ENCODE measurements at places on chromosomes 2 and 18.
A peak's percentile ranks its signal among the peaks of the same experiment; 100 is the strongest.

GRCh38 chr2:47272031-47272864 is 117.1 kb upstream of the STPG4 start:
- peak; percentile 74 for DNase-seq

DNA sequence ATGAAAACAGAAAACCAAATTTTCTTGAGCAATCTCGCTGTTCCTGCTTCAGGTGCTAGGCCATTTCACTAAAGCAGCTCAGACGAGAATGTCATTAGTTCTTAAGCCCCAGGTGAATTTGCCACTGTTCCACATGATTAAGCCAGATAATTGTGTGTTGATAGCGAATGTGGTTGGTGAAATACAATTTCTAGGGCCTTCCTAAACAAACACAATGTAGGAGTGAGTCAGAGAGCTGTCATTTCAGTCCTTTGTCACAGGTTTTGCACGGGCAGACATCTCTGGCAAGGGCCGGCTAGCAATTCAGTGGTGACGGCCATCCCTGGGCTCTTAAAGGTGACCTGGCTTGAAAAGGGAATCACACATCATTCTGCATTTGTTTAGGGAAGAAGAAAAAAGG is 170.7 kb downstream of the TMEM182 start:
- no peak for DNase-seq

DNA sequence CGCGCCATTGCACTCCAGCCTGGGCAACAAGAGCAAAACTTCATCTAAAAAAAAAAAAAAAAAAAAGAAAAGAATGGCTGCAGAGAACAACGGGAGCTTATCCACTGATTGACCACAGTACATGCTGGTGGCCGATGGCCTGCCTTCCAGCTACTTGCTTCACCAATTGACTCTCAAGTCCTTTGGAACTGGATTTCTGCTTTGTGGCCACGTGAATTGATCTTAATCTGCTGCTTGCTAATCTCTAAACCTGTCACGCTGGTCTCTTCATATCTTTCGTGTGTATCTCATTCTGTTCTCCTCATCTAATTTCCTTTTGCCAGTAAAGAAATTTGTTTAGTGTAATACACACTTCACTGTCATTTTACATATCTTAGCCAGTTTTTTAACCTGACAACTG is 512.5 kb upstream of the CNTNAP5 start:
- no peak for DNase-seq

GRCh38 chr18:74388227-74388626 is 68.9 kb downstream of the DIPK1C start:
- DNase-seq, result no peak

GRCh38 chr2:162688403-162688802 is 150.2 kb downstream of the KCNH7 start:
- DNase-seq, result no peak

GRCh38 chr2:134131681-134132489 is 122.0 kb upstream of the MGAT5 start:
- DNase-seq, result no peak

DNA sequence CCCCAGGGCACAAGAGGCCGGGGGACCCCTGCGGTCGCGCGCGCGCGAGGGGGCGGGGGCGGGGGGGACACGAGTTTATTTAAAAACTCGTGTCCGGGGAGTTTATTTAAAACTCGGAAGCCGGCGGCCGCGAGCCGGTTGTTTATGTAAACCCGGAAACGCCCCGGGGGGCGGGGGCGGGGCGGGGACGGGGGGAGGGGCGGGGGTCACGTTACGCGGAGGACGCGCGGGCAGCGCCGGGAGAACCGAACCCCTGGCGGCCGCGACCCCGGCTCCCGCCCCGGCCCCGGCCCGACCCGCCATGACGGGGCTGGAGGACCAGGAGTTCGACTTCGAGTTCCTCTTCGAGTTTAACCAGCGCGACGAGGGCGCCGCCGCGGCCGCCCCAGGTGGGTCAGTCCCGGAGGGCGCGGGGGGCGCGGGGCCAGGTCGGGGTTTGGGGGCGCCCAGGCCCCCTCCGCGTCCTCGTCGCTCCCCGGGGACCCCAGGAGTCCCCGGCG is 4.4 kb downstream of the NFATC1 start:
- no peak for DNase-seq

- DNase-seq, result no peak
These were observed at the start of gene FSHR for GRCh38 chr2:49154140-49154539. Gene FSHR, minus strand, starts transcription at chr2:49154515. Its CDS starts 98 bp downstream, at chr2:49154417.

- DNase-seq, result no peak
These were observed 52.2 kb downstream of the VAPA start for GRCh38 chr18:9965711-9966624.

GRCh38 chr2:46837704-46838103 is 77.9 kb downstream of the MCFD2 start:
- DNase-seq, result no peak

- DNase-seq, result no peak
These were observed 51.8 kb downstream of the PSD4 start for GRCh38 chr2:113225263-113226259.

DNA sequence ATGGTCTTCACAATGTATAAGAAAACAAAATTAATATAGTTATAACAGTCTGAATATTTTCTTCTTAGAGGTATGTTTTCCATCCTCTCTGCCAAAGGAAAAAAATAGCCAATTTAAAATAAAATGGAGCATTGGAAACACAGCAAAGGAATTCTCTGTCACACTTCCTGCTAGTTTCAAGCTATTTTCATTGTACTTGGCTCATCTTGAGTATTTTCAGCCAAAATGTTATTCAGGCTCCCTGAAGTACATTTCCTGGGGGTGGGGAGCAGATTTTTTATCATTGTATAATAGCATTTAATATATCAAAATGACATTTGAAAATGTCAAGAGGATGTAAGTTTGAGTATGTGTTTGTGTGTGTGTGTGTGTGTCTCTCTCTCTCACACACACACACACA is 463.6 kb upstream of the REG3G start:
- DNase-seq, result no peak

DNA sequence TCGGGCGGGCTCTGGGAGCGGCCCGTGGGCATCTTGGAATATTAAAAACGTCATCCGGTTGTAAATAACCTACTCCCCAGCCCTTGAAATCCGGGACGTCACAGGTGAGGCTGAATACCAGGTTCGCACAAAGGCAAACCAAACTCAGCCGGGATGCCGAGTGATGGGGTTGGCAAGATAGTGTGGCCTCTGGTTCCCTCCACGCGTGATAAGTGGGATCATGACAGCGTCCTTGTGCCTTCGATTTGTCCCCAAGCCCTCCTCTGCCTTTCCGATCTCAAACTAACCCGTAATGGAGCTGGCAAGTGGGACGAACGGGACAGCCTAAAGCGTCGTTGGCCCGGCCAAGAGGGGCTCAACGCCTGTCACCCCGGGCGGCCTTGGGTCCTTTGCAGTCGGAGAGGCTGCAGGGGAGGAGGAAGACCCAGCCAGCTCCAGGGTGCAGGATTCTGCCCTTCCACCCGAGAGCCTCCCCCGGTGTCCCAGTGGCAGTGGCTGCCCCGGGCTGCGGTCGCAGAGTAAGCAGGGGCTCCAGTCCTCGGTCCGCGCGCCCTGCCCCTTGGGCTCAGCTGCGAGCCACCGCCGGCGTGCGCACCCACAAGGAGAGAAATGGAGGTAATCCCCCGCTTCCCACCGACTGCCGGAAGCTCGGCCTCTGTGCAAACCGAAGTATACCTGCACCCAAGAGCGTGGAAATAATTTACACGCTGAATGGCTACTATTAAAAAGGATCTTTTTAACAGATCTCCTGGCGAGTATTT is 13.4 kb upstream of the PAX3 start:
- DNase-seq, result no peak

DNA sequence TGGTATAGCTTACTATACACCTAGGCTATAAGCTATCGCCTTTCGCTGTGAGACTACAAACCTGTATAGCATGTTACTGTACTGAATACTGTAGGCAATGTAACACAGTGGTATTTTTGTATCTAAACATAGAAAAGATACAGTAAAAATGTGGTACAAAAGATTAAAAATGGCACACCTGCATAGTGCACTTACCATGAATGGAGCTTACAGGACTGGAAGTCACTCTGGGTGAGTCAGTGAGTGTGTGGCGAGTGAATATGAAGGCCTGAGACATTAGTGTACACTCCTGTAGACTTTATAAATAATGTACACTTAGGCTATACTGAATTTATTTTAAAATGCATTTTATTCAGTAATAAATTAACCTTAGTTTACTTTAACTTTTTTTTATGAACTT is 258.2 kb upstream of the SP5 start:
- DNase-seq, result no peak

GRCh38 chr2:223523551-223524001 is 78.6 kb downstream of the SCG2 start:
- DNase-seq, result no peak

DNA sequence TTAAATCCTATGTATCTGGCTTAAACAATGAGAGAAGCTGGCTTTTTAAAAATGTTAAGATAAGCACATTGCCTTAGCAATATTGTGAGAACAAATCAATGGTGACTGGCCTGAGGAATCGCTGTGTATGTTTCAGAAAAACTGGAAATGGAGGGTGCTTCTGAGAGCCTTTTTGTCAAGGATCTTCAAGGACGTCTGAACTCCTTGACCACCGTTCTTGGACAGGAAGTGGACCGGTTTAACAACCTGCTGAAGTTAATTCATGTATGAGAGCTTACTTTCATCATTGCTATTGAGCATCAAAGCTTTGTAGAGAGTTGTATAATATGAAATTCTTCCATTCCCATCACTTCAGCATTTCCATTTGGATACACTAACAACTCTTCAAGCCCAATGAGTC is 72.6 kb downstream of the TRABD2A start:
- DNase-seq, result no peak
